ENCODE measurements at places on chromosomes 13 and 19.

- DNase-seq: no peak
These were observed 15.1 kb downstream of the LILRA5 start for GRCh38 chr19:54297759-54298305.

GRCh38 chr13:85148009-85148408 lies 651.2 kb downstream of the SLITRK6 start:
- DNase-seq: no peak

GRCh38 chr13:75307370-75307949 lies 174.5 kb downstream of the TBC1D4 start:
- DNase-seq: no peak

DNA sequence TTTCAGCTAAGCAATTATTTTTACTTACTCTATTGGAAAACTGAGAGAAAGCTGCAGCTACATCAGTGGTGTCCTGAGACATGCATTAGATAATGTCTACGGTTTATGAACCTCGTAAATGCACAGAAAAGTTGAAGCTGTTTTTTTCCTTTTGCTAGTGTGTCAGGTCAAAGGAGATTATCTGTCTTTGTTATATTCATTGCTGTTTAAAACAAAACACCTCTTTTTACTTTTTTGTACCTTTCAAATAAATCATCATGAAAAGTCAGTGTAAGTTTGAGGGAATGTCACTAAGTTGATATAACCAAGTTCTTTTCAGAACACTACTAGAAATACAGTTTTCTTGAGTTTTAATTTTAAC lies 2.2 kb downstream of the NBEA start:
- DNase-seq: no peak

- DNase-seq: no peak
These were observed 18.6 kb upstream of the COG3 start for GRCh38 chr13:45446181-45446580.

DNA sequence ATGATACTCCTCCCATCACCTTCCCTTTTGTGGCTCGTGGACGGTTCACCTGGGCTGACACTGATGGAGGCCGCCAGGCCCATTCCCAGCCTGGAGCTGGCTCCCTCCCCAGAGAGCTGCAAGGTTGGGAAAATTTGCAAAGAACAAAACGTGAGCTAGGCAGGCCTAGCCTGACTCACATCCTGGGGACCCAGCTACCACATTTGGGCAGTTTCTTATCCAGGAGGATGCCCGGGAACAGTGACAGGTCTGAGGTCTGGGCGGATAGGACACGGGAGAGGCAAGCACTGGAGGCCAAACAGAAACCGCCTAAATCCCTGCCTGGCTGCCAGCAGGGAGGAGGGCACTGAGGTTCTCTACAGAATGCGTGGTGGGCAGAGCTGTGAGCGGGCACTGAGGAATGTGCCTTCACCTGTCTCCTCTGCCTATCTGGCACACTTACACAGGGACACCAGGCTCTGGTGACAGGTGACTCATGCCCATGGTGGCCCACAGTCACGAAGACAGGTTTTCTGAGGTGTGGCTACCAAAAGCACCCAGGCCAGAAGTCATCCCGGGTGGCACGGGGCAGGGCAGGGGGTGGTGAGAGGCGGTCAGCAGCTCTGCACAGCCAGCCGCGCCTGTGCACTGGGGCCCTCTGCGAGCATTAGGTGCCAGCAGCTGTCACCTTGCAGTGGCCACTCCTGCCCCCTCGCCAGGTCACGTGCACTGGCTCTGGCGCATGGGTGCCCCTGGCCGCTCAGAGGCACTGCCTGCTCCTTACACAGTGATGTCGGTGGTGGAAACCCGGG lies 23.2 kb downstream of the SH3GL1 start:
- no peak for DNase-seq

- DNase-seq: peak; percentile 70
These were observed 920 bp upstream of the UBE2L5 start for GRCh38 chr13:30421093-30422053.

DNA sequence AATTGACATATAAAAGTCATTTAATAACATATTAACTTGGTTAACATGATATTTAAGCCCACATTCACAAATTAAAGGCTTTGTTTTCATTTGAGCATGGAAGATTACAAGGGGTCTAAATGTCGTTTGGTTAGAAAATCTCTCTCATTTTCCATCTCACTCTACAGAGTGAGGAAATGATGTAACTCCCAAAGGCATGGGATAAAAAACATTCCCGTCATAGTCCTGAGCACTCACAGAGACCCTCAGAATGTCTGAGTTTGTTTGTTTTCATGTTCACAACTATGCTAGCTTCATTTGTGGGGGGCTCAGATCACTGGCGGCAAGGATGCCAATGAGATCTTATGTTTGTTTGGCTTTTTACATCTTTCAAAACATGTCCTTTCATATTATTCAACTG lies 307.5 kb downstream of the TBC1D4 start:
- DNase-seq: no peak

DNA sequence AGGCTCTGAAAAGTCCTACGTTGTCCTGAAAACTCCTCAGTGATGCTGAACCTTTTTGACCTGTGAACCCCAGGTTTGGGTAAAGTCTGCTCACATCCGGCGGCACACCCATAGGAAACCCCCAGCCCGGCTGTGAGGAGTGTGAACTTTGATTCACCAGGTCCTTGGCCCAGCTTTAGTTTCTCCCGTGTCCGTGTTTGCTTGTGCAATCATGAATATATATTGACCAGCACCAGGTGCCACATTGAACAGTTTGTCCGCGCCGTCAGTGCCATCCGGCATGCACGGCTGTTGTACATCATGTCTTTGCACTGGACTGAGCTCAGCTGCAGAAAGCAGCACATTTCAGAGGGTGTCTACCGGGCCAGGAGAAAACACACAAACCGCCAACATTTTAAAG lies 45.3 kb downstream of the NFIC start:
- no peak for DNase-seq

All from activated CD8-positive, alpha-beta memory T cell treated with anti-CD3 and anti-CD28 coated beads, Interleukin-2, amount 50 U/mL, for 48 hours (primary cell).